Prostate gland (tissue), 2 donors: ENCODE measurements at places on chromosomes 16 and 17. TPM values are rescaled to one million over a fixed set of nuclear protein-coding genes. Genes with fewer than 3 reads are reported as not detected.

The PRR15L gene
- total RNA-seq: 19.9 TPM

The KCNH6 gene
- total RNA-seq: 22.4 TPM

The MYOCD gene
- total RNA-seq: 8.5 TPM

The MCRIP1 gene
- total RNA-seq: 150 TPM

The TNFSF13 gene
- 21.1 TPM for total RNA-seq

The IL32 gene
- 13.5 TPM for total RNA-seq

The KRT222 gene
- total RNA-seq: 0.05 TPM

The TNP2 gene
- not detected for total RNA-seq

The FNDC8 gene
- 4.6 TPM for total RNA-seq
